ENCODE measurements at places on chromosomes 2 and 18.

DNA sequence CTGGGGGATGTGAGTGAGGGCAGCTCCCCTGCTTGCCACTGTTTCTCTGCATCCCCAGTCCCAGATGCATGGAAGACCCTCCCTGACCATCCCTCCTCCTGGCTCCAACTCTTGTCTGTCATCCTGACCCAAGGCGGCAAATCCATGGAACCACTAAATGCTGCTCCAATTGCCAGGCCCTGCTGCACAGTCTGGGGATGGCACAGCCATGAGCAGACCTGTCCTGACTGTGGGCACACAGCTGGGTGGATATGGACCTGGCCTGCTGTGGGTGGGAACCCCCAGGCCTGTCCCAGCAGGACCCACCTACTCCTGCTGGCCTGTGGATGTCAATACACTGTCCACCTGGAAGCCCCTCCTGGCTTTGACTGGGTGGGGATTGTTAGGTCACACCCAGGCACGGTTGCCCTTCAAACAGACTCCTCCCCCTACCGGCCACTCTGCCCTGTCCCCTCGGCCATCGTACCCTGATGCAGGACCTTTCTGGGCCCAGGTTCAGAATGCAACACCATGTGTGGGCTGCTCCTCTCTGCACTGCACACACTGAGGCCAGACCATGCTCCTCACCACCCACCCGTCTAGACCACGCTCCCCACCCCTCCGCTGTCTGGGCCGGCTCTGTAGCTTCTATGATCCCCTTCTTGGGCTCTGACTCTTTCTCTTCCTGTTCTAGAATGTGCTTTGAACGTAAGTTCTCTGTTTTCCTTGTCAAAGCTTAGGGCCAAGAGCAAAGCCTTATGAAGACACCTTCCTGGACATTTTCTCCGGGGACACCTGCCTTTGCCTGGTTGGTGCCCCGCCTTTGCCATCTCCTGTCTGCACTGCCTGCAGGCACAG lies 57.9 kb downstream of the INPP5D start:
- DNase-seq = no peak

DNA sequence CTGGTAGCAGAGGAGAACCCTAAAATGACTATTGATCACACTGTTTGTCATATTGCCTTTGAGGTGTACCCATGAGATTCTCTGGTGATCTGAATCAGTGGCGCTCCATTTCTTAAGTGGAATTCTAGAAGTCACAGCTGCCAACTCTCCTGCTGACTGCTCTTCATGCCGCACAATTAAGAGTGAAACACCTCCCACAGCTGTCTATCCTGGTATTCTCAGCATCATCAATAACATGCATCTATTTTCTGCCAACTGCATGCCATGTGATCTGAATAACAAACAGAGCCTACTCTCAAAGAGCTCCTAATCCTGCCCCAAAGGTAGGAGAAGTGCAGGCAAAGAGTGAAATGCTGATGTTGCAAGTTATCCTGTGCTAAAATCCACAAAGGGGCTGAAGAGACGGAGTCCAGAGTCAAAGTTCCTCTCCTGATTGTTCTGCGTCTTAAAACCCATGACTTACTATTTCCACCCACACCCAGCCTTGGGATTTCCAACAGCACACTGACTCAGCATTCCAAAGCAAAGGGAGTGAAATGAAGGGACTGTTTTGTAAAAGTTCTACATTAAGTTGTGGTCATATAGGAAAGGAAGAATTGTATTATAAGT lies 13.7 kb upstream of the DAPL1 start:
- DNase-seq = no peak

- no peak for DNase-seq
These were observed 107.1 kb upstream of the ST3GAL5 start for GRCh38 chr2:85995648-85996529.

- DNase-seq = no peak
These were observed 76.3 kb downstream of the ACTR3 start for GRCh38 chr2:113966171-113966570.

- no peak for DNase-seq
These were observed 112.1 kb downstream of the RBMS1 start for GRCh38 chr2:160381425-160381951.

GRCh38 chr2:20540587-20541293 lies 93.9 kb downstream of the RHOB start:
- no peak for DNase-seq

GRCh38 chr2:154875999-154876398 lies 177.5 kb downstream of the KCNJ3 start:
- DNase-seq = no peak

GRCh38 chr2:24048769-24049484 lies 614 bp upstream of the FKBP1B start:
- DNase-seq = no peak

GRCh38 chr2:84719434-84719833 lies 161.4 kb downstream of the TRABD2A start:
- no peak for DNase-seq

- DNase-seq = no peak
These were observed 1.2 kb downstream of the GYPC start for GRCh38 chr2:126657148-126657635.

- no peak for DNase-seq
These were observed 319.9 kb upstream of the HS6ST1 start for GRCh38 chr2:128638341-128639119.

GRCh38 chr2:120669971-120670370 lies 65.7 kb upstream of the GLI2 start:
- DNase-seq = no peak

GRCh38 chr2:147641651-147642050 lies 203.2 kb upstream of the ACVR2A start:
- DNase-seq = no peak

Measured in NCI-H2107 (cell line).